ENCODE measurements at places on chromosomes 2 and 18.

- DNase-seq = no peak
Measured at GRCh38 chr2:157526070-157526469, 82.2 kb upstream of the CYTIP start.

DNA sequence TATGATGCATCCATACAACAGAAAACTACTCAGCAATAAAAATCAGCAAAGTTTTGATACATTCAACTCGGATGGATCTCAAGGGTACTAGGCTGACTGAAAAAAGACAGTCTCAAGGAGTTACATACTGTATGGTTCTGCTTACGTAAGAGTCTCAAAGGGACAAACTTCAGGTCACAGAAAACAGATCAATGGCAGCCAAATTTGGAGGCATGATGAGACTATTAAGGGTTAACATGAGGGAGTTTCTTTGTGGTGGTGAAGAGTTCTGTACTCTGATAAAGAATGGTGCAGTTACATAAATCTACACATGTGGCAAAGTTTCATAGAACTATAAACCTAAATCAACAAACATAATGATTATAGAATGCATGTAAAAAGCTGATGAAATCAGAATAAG, 81.4 kb downstream of the COBLL1 start:
- no peak for DNase-seq

DNA sequence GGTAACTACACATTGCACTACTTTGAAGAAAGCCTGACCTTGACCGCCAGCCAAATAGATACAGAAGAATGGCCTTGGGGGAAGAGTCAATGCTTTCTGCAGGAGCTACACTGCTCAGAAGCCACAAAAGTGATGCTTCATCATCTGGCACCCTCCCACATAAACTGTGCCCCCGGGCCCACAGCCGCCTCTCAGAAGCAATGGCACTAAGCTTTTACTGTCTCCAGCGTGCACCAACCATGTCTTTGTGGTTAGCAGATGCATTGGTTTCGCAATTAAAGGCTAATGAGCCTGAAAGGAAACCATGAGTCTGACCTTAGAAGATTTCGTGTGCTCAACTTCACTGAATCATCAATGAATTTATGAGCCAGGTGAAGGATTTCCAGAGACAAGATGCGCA, 209.4 kb upstream of the TRIB2 start:
- DNase-seq = no peak

GRCh38 chr2:12718015-12718671, 1.4 kb downstream of the TRIB2 start:
- no peak for DNase-seq

GRCh38 chr2:54866868-54867267, 143.4 kb downstream of the EML6 start:
- DNase-seq = no peak

DNA sequence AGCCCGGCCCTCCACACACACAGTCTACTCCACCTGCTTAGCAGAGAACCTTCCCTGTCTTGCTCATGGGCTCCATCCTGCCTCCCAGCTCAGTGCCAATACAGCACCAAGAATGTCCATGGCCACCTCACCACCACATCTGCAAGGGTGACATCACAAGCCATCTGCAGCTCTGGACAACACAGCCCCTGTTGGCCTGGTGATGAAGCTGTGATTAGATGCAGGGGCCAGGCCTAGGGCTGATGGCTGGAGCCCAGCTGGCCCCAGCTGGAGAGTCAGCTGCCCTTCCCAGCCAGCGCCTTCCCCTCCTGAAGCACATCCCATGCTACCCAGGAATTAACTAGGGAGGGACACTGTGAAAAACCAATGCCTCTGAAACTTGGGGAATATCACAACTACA, 91.1 kb downstream of the TTC32 start:
- DNase-seq = no peak

DNA sequence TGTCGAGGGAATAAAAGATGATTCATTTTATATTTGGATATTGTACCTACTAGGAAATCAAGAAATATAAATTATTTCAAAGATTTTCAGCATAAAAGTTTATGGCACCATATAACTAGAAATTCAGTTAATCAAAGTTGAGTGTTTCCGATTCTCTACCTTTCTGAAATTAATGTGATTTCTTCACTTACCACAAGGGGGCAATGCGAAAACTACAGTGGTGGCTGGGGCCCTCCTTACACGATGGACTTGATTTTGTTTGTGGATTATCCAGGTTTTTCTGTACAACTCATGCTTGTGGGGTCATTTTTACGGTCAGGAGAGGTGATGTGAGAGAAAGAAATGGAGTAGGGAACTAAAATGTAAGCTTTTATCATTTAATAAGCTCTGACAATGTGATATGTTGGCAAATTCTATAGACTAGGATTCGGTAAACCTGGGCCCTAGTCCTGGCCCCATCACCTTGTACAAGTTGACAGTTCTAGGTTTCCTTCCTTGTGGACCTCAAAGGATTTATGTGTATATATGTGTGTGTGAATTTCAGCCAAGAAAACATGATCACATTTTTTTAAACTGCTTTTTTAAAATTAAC, 47.6 kb downstream of the G6PC2 start:
- DNase-seq = no peak

GRCh38 chr2:42796427-42797248, 4.3 kb upstream of the HAAO start:
- no peak for DNase-seq

GRCh38 chr18:48129621-48130082, 199.2 kb upstream of the SMAD2 start:
- no peak for DNase-seq

DNA sequence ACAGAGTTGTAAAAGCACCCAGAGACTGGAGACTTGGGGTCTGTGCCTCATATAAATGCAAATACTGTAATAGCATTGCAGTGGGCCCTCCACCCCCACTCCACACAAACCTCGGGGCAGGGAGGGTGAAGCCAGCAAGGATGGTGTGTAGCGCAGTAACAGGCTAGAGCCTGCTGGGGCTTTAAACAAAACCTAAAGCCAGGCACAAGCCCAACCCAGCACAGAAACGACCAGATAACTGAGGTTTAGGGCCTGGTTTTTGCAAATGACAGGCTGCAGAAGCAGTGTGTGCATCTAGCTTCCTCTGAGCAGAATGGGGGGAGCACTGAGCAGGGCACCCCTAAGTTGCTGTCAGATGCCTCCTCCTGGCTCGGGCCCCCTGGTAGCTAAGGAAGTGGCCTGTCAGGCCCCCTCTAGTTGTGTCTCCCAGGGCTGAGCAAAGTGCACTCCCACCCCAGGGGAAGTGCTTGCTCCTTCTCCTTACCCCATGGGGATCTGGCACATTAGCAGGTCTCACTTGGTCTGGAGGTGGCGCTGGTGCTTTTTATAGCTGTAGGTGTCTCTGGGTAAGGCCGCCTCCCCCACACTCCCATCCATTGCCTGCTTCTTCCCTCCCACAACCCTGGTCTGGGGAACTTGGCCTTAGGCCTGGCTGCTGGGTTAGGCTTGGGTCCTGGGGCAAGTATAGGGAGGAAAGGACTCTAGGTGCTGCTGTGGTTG, 135.1 kb downstream of the CELF4 start:
- no peak for DNase-seq

GRCh38 chr2:71589763-71590162, 136.4 kb downstream of the DYSF start:
- DNase-seq = no peak

GRCh38 chr2:219857751-219858150, 230.3 kb downstream of the SLC4A3 start:
- DNase-seq = no peak
